Stimulated activated CD4-positive, alpha-beta T cell treated with anti-CD3 and anti-CD28 coated beads, Interleukin-15, amount 100 ng/mL, for 1 hour (primary cell): ENCODE measurements at places on chromosomes 3 and 15.

DNA sequence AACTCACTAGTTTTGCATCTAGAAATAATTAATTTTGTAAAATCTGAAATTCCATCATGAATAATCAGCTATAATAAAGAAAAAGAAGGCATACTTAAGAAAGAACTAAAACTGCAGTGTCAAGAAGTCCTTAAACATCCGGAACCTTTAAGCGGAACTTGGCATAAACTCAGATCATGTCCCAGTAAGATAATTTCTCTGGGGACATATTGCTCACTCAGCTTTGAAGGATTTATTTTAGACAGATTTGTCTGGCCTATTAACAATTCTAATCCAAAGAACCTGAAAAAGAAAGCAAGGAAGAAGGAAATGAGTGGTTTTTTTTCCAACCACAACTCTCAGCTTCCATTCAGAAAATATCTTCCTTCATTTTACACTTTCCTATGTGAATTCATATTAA, 850.3 kb downstream of the ROBO1 start:
- no peak for DNase-seq

GRCh38 chr3:188670446-188670845, 501.3 kb upstream of the TPRG1 start:
- DNase-seq: no peak

GRCh38 chr3:12681089-12681942, 17.4 kb upstream of the RAF1 start:
- DNase-seq: no peak

DNA sequence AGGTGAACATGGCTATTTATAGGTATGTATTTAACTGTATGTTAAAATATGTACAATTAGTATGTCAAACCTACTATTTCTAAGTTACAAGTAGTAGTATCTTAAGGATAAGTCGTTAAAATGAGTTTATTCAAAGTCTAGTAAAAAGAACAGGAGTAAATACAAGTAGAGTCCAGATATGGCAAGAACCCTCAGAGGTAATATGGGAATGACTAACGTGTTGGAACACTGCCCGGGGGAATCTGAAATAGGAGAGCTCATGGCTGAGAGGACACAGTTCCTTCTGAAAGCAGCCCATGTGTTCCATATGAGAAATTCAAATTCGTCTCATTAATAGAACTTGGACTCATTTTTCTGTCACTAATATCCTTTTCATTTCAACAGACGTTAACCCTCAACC, 158.8 kb downstream of the CLSTN2 start:
- DNase-seq: no peak

GRCh38 chr3:15113884-15114283, 14.9 kb upstream of the RBSN start:
- no peak for DNase-seq

DNA sequence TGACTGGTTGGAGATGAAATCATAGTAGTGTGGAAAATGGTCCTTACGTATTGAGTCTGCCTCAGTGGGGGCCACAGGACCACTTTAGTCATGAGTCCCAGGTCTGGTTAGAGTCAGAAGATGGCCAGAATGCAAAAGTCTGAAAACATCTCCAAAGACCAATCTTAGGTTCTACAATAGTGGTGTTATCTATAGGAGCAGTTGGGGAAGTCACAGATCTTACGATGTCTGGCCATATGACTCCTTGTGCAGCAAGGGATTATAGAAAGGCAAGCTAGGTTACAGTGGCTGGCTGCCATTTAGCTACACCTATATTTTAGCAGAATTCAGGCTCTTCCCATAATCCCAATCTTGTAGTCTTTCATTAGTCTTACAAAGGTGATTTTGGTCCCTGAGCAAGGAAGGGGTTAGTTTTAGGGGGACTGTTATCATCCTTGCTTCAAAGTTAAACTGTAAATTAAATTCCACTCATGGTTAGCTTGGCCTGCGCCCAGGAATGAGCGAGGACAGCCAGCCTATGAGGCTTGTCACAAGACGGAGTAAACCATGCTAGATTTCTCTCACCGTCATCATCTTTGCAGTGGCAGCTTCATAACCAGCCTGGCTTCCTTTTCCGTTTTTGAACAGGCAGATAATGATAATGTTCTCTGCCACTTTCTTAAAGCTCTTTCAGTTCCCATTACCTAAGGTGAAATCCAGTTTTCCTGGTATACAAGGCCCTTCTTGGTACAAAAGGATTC, 134.1 kb downstream of the VPS8 start:
- DNase-seq: no peak

DNA sequence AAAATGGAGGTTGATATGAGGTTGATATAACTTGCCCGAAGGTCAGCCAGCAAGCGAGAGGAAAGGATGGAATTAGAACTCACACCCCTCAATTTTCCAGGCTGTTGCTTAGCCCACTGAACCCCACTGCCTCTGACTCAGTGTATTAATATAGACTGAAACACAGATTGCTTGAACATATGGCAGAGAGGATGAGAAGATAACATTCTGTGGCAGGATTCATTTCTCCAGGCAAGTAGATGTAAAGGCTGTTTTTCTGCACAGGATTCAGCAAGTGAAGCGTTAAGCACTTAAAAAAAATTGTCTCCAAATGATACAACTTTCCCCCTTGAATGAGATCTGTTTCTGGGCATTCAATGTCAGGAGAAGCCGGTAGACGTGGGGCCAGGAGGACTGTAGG, 335.2 kb downstream of the GAP43 start:
- no peak for DNase-seq

- DNase-seq: no peak
Measured at GRCh38 chr3:74353039-74353438, 261.4 kb downstream of the CNTN3 start.

DNA sequence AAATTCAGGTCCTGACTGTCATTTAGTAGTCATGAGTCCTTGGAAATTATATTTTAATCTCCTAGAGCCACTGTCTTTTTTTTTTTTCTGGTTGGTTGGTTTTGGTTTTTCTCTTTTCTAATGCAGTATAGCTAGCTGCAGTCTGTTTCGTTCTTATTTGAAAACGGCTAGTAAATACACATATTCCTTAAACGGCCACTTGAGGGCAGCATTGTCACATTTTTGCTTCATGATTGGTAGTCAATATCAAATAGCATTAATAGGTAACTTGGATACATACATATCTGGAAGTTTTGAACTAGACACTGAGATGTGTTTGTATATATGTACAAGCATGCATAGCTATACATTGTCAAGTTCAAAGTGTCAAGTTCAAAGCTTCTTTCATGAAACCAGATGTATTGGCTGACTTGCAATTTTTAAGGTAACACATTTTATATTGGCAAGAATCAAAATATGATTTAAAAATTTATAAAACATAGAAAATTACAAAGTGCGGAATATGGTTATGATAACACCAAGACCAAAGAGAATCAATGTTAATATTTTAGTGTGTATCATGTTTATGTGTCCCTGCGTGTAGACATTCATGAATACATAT, 22.5 kb downstream of the GABRA5 start:
- no peak for DNase-seq

- no peak for DNase-seq
Measured at GRCh38 chr3:161508852-161509477, 12.4 kb downstream of the OTOL1 start.

DNA sequence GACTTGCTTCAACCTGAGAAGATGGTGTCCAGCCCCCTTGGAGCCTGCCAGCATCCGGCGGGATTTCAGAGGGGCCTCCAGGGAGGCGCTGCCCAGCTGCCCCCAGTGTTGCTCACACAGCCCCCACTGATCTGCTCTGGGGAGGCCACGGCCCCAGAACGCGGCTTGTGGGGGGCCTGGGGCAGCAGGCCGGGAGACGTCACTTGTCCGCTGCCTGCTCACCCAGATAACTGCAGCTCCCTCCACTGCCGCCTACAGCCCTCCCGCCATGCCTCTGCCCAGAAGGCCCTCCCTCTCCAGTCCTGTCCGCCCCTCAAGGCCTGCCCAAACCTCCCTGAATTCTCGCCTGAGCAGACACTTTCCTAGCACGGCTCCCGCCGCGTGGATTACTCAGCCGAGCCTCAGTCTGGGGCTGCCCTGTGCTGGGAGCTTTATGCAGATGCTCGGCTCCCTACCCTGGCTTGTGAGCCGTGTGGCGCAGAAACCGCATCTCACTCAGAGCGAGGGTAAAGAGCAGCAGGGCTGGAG, 17.2 kb upstream of the ADIPOQ start:
- no peak for DNase-seq

DNA sequence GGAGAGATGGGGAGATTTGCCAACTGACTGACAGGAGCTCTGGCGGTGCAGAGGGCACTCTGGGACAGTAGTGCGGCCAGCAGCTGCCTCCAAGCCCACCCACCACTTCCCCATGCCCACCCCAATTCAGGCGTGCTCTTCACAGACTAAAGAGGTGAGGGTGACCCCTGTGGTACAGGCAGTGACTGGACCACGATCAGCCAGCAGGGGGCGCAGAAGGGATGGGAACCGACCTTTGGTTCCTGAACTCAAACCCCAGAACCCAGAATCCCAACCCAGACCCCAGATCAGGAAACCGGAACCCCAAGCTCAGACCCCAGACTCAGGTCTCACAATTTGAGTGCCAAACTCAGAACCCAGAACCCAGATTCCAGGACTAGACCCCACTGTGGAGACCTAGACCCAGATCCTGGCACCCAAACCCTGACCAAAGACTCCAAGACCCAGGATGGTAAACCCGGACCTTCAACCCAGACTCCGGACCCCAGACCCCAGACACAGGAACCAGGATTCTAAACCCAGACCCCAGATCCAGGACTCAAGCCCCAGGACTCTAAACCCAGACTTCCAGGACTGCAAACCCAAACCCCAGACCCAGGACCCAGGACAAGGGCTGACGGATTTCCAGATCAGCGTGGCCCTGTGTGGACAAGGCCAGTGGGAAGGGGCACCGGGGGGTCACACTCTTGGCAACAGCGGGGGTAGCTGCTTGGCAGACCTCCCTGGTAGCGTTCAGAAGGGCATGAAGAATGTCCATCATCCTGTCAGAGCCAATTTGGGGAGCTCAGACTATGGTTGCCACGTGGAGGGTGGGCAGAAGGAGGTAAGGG, 3.7 kb upstream of the MYL3 start:
- peak; percentile 59 for DNase-seq
